Left ventricle myocardium inferior (tissue), 1 donor: ENCODE measurements at places on chromosomes 2 and 18. TPM values are rescaled to one million over a fixed set of nuclear protein-coding genes. Genes with fewer than 3 reads are reported as not detected.

- H3K36me3 ChIP-seq: no peaks in the 10 kb centered on the region
- no peak overlapping the region for H3K27ac ChIP-seq
- DNase-seq: no peak
- H3K4me3 ChIP-seq: no peak overlapping the region
- no peaks in the 10 kb centered on the region for H3K27me3 ChIP-seq
- peaks cover 9% of the 10 kb centered on the region for H3K4me1 ChIP-seq
These were observed 84.6 kb downstream of the COLEC12 start for GRCh38 chr18:415617-416612.

GRCh38 chr2:110101901-110102803, 13.5 kb downstream of the MALL start:
- peak overlapping the region; percentile 90 for H3K27ac ChIP-seq
- no peak for DNase-seq
- peak overlapping the region; percentile 36 for H3K4me3 ChIP-seq
- H3K36me3 ChIP-seq: no peaks in the 10 kb centered on the region

Gene SLC19A3
- total RNA-seq: 0.74 TPM

Gene DHRS9
- total RNA-seq: 7.3 TPM

Gene TTN
- 2,803 TPM for total RNA-seq

Gene RBFA
- 22.8 TPM for total RNA-seq

DNA sequence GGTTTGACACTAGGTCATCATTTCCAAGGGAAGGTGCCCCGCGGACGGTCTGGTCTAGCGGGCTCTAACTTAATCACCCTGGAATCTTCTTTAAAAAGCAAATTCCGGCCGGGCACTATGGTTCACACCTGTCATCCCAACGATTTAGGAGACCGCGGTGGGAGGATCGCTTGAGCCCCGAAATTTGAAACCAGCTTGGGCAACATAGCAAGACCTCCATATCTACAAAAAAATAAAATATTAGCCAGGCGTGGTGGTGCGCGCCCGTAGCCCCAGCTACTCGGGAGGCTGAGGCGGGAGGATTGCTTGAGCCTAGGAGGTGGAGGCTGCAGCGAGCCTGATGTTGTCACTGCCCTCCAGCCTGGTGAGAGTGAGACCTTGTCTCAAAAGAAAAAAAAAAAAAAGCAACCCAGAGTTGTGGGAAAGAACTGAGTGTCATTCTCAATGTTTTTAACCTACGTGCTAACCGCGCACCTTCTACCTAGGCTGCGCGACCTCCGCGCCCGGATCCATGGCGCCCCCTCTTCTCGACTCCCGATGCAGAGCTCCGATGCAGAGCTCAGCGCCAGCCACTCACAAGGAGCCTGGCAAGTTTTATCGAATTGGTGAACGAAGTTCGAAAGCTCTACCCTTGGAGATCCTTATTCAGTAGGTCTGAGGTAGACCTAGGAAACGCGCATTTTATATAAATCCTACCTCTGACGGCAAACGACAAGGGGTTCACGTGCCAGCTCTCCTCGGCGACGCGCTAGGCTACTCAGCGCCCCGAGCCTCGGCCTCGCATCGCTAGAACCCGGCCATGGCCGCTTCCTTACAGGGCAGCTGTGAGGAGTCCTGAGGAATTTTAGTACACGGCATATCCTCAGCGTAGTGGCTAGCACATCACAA, 888 bp upstream of the TWSG1 start:
- no peaks in the 10 kb centered on the region for H3K27me3 ChIP-seq
- H3K36me3 ChIP-seq: peaks cover 14% of the 10 kb centered on the region
- peak overlapping the region; percentile 61 for H3K27ac ChIP-seq
- H3K4me3 ChIP-seq: peak overlapping the region; percentile 92

DNA sequence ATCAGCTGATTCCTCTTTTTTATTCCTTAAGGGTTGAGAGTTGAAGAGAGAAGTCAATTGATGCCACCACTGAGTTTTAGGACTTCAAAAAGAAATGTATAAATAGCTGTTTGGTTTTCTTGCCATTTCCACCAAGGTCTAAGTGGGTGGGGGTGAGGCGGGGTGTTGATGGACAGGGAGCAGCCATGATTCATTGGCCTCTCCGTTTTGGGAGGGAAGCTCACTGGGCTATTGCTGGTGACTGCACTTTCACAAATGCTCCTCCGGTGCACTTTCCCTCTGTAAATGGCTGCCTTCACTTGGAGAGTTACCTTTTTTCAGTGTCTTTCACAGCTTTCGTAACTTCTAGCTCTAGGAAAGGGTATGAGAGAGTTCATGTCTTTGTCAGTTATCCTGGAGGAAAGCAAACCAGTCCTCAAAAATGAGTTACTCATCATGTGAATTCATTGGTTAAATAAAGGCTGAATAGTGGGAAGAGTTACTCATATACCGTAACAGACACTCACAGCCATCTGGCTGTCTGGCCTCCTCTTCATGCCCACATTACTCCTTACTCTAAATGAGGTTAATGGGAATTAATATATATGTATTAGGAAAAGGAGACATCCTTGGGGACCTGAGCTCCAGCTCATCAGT, 17.4 kb upstream of the CTAGE1 start:
- H3K27ac ChIP-seq: no peak overlapping the region
- DNase-seq: no peak
- no peak overlapping the region for H3K4me3 ChIP-seq
- no peaks in the 10 kb centered on the region for H3K27me3 ChIP-seq
- H3K36me3 ChIP-seq: no peaks in the 10 kb centered on the region

DNA sequence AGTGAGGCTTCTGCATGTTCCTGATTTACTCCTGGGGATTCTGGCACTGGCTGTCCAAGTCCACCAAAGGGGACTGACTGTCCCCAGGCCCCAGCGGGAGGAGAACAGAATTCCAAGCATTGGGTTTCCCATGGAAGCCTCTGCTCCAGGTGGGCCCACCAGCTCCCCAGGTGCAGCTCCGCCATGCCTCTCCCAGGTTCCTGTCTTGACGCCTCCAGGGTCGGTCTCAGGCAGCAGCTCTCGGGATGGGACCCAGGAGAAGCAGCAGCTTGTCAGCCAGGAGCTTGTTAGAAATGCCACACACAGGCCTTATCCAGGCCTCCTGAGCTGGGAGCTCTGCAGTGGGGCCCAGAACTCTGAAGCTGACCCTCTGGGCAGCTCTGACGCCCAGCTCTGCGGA, 47.9 kb downstream of the DCDC2C start:
- H3K27me3 ChIP-seq: peaks cover 63% of the 10 kb centered on the region
- H3K27ac ChIP-seq: no peak overlapping the region
- H3K4me1 ChIP-seq: no peaks in the 10 kb centered on the region
- no peak overlapping the region for H3K4me3 ChIP-seq

DNA sequence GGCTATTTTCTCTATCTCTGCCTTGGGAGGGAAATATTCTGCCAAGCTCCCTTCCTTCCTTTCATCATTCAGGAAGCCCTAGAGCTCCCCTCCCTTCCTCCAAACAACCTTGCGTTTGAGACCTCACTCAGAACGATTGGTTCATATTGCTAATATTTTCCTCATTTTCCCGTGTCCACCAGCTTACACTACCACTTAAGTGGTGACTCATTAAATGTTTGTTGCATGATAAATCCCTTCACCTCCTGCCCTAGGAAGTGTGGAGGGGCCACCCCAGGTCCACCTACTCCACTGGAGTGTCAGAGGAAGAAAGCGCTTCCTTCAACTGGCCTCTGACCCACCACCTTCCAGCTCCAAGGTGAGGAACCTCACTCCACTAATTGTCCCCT, 2.3 kb upstream of the LPIN2 start:
- H3K27ac ChIP-seq: peak overlapping the region; percentile 94
- no peaks in the 10 kb centered on the region for H3K27me3 ChIP-seq
- DNase-seq: no peak
- H3K4me1 ChIP-seq: peaks cover 56% of the 10 kb centered on the region

Gene CAVIN2
- 93.9 TPM for total RNA-seq

DNA sequence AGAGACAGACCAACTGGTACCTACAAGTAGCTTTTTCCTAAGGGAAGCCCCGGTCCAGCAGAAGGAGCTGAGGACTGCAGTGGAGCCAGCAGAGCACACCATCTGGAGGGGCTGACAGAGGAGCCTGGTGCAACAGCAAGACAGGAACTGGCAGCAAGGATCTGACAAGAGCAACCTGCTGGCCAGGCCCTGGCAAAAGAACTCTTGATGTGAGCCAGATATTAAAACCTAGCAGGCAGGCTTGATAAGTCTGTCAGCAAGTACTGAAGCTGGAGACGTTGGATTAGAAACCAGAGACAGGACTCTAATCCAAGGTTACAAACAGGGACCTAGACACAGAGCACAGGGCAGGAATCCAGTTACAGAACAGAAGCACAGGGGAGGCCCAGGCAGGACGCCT, 260.7 kb upstream of the MGAT5 start:
- H3K27me3 ChIP-seq: no peaks in the 10 kb centered on the region
- H3K36me3 ChIP-seq: no peaks in the 10 kb centered on the region
- peaks cover 23% of the 10 kb centered on the region for H3K4me1 ChIP-seq
- H3K4me3 ChIP-seq: no peak overlapping the region
- peak; percentile 29 for DNase-seq

Gene ERICH2
- total RNA-seq: 0.82 TPM

Gene TBR1
- not detected for total RNA-seq

GRCh38 chr2:222609381-222609780, 46.5 kb downstream of the FARSB start:
- no peak overlapping the region for H3K27ac ChIP-seq
- H3K4me1 ChIP-seq: no peaks in the 10 kb centered on the region
- no peaks in the 10 kb centered on the region for H3K27me3 ChIP-seq
- no peak overlapping the region for H3K4me3 ChIP-seq

GRCh38 chr18:57959278-57959677, 84.7 kb upstream of the NEDD4L start:
- H3K4me3 ChIP-seq: no peak overlapping the region
- no peaks in the 10 kb centered on the region for H3K4me1 ChIP-seq
- DNase-seq: no peak
- no peak overlapping the region for H3K27ac ChIP-seq

GRCh38 chr2:66683599-66683998, 248.7 kb downstream of the MEIS1 start:
- DNase-seq: peak; percentile 42
- no peaks in the 10 kb centered on the region for H3K4me1 ChIP-seq
- H3K4me3 ChIP-seq: no peak overlapping the region
- H3K36me3 ChIP-seq: no peaks in the 10 kb centered on the region
- H3K27me3 ChIP-seq: no peaks in the 10 kb centered on the region

DNA sequence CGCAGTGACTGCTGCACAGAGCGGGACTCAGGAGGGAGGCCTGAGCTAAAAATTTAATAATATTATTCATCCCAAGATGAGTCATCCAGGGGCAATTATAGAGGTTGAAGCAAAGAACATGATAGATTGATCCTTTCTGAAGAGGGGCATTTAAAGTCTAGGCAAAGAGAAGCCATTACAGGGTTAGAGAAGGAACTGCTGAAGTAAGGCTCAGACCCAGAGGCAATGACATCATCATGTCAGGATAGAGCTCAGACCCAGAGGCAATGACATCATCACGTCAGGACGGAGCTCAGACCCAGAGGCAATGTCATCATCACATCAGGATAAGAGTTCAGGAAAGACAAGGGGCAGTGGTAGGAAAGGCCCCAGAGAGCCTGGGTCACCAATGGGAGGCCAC, 184.0 kb downstream of the TMEM18 start:
- no peak overlapping the region for H3K4me3 ChIP-seq
- H3K36me3 ChIP-seq: no peaks in the 10 kb centered on the region
- no peaks in the 10 kb centered on the region for H3K4me1 ChIP-seq
- H3K27ac ChIP-seq: no peak overlapping the region

Gene NAT8
- not detected for total RNA-seq

Gene MARCHF4
- 0.08 TPM for total RNA-seq

- no peaks in the 10 kb centered on the region for H3K4me1 ChIP-seq
- DNase-seq: no peak
- no peaks in the 10 kb centered on the region for H3K27me3 ChIP-seq
These were observed 173.3 kb upstream of the MYCN start for GRCh38 chr2:15766911-15767597.

GRCh38 chr2:52294628-52295027, 1262.7 kb upstream of the NRXN1 start:
- H3K4me3 ChIP-seq: no peak overlapping the region
- H3K27ac ChIP-seq: no peak overlapping the region
- H3K36me3 ChIP-seq: no peaks in the 10 kb centered on the region
- H3K27me3 ChIP-seq: no peaks in the 10 kb centered on the region

DNA sequence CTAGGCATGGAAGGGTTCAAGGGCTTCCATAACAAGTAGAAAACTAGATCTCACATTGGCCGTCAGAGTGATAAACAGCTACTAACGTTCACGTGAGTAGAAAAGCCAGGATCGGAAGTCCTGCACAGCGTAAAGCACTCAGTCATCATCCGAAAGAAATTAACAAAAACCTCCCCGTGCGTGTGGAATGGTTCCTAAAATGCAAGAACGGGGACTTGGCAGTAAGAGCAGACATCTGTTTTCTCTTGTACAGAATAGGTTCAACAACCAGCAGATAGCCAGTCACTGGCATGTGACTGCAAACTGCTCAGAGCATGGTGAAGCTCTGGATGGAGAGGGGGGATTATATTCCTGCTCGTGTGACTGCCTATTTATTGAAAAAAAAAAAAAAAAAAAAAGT, 106.9 kb upstream of the ITGB6 start:
- peak overlapping the region; percentile 57 for H3K27ac ChIP-seq
- H3K4me1 ChIP-seq: peaks cover 98% of the 10 kb centered on the region
- peaks cover 36% of the 10 kb centered on the region for H3K36me3 ChIP-seq
- H3K4me3 ChIP-seq: peak overlapping the region; percentile 14
- H3K27me3 ChIP-seq: no peaks in the 10 kb centered on the region

Gene MPPE1
- 35.2 TPM for total RNA-seq

- no peak overlapping the region for H3K4me3 ChIP-seq
- H3K27ac ChIP-seq: no peak overlapping the region
- H3K27me3 ChIP-seq: no peaks in the 10 kb centered on the region
- DNase-seq: no peak
- H3K4me1 ChIP-seq: no peaks in the 10 kb centered on the region
These were observed 808.9 kb downstream of the LRRTM4 start for GRCh38 chr2:76713312-76713711.

DNA sequence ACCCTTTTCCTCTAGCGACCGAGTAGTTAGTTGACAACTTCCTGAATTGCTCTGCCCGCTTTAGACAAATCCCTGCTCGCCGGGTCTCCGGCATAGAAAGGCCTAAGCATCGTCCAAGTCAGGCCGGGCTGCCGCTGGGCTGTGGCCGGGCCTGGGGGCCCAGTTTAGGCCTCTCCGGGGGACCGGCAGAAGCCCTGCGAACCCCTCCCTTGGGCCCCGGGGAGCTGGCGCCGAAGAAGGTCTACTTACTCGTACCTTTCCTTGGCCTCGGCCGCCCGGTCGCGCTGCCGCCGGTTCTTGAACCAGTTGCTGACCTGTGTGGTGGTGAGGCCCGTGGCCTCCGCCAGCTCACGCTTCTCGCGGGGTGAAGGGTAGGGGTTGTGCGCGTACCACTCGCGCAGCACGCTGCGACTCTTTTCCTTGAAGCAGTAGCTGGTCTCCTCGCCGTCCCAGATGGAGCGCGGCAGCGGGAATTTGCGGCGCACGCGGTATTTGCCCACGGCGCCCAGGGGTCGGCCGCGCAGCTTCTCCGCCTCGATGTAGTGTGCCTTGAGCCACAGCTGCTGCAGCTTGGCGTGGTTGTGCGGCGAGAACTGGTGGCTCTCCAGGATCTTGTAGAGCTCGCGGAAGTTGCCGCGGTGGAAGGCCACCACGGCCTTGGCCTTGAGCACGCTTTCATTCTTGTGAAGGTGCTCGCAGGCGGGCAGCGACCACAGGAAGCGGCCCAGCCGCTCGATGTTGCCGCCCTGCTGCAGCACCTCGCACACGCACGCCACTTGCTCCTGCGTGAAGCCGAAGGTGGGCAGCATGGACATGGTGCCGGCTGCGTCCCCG, 739 bp downstream of the SIX2 start:
- peaks cover 87% of the 10 kb centered on the region for H3K4me1 ChIP-seq
- no peaks in the 10 kb centered on the region for H3K36me3 ChIP-seq
- H3K4me3 ChIP-seq: peak overlapping the region; percentile 68
- DNase-seq: no peak
- H3K27me3 ChIP-seq: peaks cover 100% of the 10 kb centered on the region

- peaks cover 24% of the 10 kb centered on the region for H3K36me3 ChIP-seq
- no peak overlapping the region for H3K4me3 ChIP-seq
- H3K27ac ChIP-seq: no peak overlapping the region
These were observed 18.0 kb downstream of the MBD2 start for GRCh38 chr18:54206447-54206846.
